ENCODE measurements at places on chromosomes 3 and 15. TPM values are rescaled to one million over a fixed set of nuclear protein-coding genes. Genes with fewer than 3 reads are reported as not detected.

DNA sequence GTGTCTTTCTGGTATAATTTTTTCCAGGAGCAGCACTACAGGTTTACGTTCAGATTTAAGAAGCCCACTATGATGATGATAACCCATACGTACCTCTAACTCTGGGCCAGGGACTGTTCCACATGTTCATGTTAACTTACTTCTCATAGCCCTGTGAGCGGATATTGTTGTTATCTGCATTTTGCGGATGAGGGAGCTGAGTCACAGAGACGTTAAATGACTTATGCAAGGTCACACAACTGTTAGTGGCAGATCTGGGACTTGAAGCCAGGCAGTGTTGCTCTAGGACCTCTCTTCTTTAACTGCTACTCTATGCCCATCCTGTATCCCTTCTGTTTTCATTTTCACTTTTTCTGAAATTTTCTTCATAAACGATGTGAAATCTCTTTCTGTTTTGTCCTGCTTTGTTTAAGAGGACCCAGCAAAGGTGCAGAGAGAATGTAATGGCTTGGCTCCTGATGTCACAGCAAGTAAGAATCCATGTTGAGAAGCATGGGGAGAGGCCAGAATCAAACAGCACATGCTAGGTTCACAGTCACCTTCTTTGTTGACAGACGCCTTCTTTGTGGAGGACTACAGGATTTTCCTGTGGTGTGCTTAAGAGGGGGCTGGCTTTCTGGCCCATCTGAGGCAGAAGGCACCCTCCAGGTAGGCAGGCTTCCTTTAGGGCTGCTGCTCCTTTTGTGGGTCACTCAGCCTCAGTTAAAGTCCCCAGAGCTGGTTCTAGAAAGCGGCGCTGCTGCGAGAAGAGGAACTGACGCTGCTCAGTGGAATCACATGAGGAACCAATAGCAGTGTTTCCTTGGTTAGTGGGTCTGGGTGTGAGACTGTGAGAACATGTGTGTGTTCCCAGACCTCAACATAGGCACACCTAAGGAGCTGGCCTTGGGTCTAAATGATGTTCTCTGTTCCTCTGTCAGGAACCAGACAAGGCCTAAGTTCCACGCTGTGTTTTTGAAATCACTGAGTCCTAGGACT, 121.6 kb downstream of the TMEM108 start:
- DNase-seq, result no peak

The SH3GL3 gene
- not detected for total RNA-seq

The RLBP1 gene
- not detected for total RNA-seq

GRCh38 chr3:176415661-176416295, 781.5 kb downstream of the TBL1XR1 start:
- DNase-seq, result no peak

The CHRM5 gene
- total RNA-seq, result not detected

DNA sequence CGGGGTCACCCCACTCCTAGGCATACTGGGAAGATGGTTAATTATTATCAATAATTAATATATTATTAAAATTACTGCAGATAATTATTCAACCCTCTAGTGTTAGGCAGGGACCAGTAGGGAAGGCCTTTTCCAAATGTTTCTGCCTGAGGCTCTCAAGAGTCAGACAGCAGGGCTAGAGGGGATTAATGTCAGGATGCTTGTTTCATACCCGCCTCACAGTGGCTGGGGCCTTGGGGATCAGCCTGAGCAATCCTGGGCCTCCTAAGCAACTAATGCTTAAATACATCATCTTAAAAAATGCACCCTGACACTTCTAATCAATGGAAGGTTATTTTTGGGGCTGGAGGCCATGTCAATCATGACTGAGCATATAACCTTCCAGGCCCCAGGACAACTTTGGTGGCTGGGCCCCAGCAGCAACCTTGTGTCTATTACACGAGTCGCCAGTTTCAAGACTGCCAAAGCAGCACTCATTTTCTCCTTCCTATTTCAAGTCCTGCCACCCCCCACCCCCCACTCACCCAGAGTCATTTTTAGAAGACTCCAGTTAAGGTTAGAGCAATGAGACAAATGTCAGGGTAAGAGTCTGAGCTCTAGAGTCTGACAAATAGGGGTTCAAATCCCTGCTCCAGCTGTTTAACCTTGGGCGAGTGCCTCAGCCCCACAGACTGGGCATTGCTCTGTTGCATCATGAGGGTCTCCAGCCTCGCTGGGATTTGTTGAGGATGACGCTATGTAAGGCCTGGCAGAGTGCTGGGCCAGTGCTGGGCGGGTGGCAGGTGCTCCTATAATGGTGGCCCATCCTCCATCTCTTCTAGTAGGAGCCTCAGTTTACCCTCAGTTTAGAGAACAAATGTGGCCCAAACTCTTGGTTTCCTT, 6.1 kb downstream of the AMOTL2 start:
- DNase-seq, result no peak

DNA sequence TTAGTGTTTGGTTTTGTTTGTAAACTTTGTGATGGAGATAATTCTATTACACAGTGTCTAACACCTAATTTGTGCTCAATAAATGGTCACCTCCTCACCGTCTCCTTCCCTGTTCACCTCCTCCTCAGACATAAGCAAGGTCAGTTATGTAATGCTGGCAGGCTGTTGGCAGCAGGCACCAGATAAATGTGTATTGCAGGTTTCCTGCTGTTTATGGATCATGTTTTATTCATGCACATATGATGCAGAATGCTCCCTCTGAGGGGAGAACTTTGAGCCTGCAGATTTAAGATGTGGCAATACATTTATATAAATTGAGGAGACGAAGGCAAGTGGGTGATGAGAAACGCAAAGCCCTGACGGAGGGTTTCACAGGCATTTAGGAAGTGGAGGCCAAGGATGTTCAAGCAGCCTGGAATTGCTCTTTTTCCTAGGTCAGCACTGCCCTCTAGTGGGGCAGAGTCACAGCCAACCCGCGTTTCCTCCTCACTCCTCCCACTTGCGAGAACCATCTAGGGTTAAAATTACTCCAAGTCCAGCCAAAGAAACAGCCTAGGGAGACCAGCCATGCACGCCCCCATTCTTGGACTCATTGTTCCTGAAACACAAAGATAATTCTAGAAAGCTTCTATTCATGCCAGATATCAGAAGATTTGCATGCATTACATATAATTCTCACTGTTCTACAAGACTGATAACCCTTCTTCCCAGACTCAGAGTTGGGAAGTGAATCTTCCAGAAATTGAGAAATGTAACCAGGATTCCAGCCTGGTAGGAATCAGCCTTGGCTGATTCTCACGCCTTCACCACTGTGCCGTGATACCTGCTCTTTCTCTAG, 228.7 kb downstream of the SLCO3A1 start:
- peak; percentile 43 for DNase-seq

The SYNPR gene
- total RNA-seq, result not detected

- no peak for DNase-seq
Observed at GRCh38 chr3:155079468-155079745, 712 bp upstream of the MME start.

- DNase-seq, result no peak
Observed at GRCh38 chr3:139653582-139653981, 24.2 kb downstream of the NMNAT3 start.

The ANKRD28 gene
- 33.1 TPM for total RNA-seq

DNA sequence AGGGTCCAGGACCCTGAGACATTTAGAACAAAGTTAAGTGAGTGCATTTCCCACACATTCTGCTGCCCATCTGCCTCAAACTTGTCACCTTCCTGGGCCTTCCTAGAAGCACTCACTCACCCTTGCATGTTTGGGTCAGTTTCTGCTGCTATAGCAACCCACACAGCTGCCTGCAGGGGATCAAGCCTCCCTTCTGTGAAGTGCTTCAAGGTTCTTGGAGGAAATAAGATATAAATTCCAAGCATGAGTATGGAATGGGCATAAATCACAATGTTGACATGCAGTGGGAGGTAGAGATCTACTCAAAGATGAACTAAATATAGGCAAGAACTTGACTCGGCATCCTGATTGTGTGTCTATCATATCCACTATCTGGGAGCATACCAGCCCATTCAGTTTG, 140.4 kb downstream of the SLC9A9 start:
- no peak for DNase-seq

- no peak for DNase-seq
Observed at GRCh38 chr3:30752970-30753369, 141.5 kb downstream of the GADL1 start.
